Activated CD4-positive, alpha-beta T cell treated with anti-CD3 and anti-CD28 coated beads, Interleukin-2, Interleukin-4, amounts not matched to agents 100 ng/mL and 50 ng/mL, durations not matched to agents 16 hours and 8 hours (primary cell): ENCODE measurements at places on chromosomes 13 and 19.

GRCh38 chr13:40130871-40131636, 475.6 kb downstream of the COG6 start:
- no peak for DNase-seq

GRCh38 chr13:32976912-32977311, 39.3 kb upstream of the KL start:
- no peak for DNase-seq

DNA sequence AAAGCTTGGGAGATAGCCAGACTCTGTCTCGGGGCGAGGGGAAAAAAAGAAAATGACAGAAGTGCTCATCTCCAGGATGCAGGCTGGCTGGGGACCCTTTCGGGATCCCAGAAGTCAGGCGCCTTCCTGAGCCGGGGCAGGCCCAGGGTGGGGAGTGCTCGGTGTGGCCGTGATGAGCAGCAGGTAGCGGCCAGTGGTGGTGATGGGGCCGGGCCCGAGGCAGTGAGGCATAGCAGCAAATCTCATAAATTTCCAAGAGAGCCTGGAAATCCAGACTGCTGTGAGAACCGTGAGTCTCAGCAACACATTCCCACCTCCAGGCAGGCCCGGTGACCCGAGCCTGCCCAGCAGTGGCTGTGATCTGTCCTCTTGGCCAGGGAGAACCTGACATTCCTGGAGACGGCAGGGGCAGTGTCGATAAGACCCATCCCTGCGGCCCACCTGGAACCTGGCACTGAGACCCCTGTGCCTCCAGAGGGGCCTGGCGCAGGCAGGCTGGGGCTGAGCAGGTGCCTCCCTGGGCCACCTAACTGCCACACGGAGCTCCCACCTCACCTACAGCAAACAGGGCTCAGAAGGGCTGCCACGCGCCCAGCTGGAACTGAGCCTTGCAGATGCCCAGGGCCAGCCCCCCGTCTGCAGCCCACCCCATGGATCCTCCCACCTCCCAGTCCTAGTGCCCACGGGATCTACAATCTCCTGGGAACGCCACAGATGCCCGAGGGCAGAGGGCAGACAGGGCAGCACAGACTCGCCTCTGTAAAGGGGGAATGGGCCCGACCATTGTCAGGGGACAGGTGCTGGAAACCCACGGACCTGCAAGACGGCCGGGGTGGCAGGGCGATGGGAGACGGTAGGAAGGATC, 23.4 kb downstream of the IZUMO4 start:
- DNase-seq, result no peak

- DNase-seq, result no peak
Measured at GRCh38 chr19:14554382-14554812, 17.5 kb downstream of the NDUFB7 start.

- peak; percentile 16 for DNase-seq
Measured at GRCh38 chr13:30551189-30551588, 66.5 kb upstream of the USPL1 start.

DNA sequence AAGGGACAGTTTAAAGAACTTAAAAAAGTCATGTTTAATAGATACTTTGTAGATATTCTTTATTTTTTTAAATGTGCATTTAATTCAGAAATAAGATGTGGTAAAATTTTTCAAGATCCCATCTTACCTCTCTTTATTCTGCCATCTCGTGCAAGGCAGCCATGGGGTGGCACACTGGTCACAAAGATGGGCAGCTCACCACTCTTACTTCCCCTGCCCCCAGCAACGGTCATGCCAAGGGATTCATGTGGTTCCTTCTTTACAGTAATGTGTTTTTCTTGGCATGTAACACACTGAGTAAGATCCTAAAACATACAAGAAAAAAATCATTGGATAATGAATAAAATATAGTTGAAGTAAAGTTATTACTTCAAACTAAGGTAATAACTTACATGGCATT, 64.2 kb downstream of the LNX2 start:
- DNase-seq, result no peak

DNA sequence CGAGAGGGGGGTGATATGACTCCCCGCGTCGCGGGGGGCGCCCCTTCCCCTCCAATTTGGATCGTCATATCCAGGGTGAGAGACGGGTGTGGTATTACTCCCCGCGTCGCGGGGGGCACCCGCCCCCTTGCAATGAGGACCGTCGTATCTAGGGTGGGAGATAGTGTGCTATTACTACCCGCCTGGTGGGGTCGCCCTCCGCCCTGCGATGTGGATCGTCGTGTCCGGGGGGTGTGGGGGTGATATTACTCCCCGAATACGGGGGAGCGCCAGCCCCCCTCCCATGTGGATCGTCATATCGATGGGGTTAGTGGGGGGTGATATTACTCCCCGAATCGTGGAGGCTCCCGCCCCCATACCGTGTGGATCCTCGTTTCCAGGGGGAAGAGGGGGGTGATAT, 29.2 kb upstream of the RGCC start:
- no peak for DNase-seq

- DNase-seq, result no peak
Measured at GRCh38 chr13:97848886-97849285, 104.6 kb upstream of the IPO5 start.

DNA sequence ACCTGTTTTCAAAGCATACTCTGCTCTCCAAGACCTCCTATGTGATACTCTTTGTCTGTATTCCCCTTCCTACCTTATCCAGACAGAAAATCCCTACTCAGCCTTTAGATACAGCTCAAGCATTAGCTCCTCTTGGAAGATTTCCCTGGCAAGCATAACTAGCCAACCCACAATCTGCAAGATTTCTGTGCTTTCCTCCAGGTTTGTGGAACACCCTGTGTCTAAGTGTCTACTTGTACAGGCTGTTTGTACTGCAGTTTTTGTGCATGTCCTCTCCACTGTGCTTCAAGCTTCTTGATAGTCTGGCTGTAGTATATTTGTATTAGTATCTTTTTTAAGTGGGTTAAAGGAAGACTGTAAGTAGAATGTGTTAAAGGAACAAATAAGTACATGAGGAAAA, 203.7 kb downstream of the RFC3 start:
- no peak for DNase-seq

GRCh38 chr13:41941174-41941573, 19.7 kb downstream of the VWA8 start:
- DNase-seq, result no peak

DNA sequence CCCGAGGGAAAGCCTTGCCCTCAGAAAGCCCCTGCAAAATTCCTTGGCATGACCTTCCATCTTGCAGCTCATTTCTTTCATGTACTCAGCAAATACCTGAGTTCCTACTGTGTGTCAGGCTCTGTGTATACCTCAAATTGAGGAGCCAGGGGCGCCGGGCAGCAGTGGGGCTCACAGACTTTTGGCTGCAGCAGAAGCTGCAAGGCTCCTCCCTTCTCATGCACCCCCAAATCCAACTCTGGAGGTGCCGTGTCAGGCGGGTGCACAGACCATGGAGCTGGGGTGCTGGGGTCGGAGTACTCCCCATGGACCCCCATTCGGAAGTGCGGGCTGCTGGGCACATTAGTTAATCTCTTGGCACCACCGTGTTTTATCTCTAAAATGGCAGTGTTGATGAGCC, 72.3 kb downstream of the COL4A2 start:
- DNase-seq, result no peak

GRCh38 chr13:96710166-96710862, 284.0 kb downstream of the OXGR1 start:
- no peak for DNase-seq

- no peak for DNase-seq
Measured at GRCh38 chr13:41751734-41752445, 209.0 kb downstream of the VWA8 start.

GRCh38 chr19:40497214-40497613, 30.4 kb downstream of the SPTBN4 start:
- DNase-seq, result no peak

DNA sequence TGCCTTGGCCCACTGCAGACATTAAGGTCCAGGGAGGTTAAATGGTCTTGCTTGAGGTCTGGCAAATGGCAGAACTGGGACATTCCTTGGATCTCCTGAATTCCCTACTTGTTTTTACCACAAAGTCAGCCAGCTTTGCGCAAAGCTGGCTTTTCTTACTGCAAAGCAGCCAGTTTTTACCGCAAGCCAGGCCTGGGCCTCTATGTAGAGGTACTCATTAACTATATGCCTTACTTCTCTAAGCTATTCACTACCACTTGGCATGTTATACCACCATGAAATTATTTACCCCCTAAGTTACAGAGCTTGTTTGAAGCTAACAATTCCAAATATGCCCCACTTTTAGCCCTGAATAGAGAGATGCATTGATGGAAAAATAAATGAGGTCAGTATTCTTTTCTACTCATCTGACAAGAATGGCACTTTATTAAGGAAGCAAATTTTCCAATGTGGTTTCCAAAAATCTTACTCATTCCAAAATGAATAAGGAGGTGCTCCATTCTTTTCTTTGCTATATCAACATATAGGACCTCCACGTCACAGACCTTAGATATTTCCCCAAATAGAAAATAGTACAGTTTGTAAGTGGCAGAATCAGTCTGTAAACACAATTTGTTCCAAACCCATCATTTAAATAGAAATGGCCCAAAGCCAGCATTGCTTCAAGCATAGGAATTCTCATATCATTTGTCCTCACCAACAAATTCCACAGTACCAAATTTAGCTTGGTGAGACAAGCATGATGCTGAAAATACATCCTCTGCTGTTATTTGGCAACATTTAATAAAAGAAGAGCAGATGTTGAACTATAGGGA, 143.9 kb upstream of the TSC22D1 start:
- DNase-seq, result no peak

GRCh38 chr19:41303954-41304353, 6.0 kb upstream of the CCDC97 start:
- no peak for DNase-seq

GRCh38 chr13:73222627-73223305, 164.0 kb downstream of the KLF5 start:
- DNase-seq, result no peak

DNA sequence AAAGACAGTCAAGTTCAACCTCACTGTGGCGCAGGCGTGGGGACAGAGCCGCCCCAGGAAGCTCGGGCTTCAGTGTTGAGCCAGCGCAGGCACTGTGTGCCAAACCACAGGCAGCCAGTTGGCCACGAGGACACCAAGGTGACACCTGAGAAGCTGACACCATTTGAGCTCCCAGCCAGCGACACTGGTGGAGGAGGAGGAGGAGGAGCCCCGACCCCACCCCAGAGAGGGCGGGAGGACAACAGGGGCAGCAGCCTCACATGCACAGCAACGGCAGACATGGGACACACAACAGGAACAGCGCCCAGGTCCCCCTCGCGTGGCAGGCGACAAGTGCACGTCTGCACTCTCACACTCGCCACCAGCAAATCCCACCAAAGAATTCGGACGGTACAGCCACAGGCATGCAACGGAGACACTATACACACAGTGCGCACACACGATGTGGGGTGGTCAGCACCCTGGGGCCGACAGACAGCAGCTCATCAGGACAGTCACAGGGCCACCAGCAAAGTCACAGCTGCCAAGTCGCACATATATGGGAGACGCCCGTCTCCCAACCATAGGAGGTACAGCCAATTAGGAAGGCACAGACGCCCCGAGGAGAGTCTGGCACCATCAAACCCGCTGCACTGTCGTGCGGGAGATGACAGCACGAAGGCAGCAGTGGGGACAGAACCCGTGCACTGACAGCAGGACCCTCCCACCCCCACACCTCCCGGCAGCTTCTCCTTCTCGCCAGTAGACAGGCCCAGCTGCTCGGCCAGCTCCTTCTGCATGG, 3.4 kb downstream of the EIF3G start:
- DNase-seq, result no peak

GRCh38 chr19:12034198-12034597, 1.3 kb downstream of the ZNF433 start:
- DNase-seq, result no peak

DNA sequence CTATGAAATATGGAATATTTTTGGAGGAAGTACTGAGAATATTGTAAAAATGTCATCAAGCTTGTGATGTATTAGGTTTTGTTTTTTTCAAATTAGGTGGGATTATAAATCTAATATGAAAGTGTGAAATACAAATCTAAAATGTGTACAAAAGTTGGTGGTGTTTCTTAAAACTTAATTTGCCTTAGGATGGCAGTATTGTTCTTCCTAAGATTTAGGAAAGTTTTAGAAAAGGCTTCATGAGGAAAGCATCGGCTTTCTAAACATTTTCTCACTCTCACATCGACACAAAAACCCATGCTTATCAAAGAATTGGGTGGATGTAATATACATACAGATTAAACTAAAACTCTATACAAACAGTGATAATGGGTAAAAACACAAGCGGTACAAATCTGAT, 972.0 kb upstream of the PCDH20 start:
- DNase-seq, result no peak

GRCh38 chr13:73167028-73167820, 108.4 kb downstream of the KLF5 start:
- no peak for DNase-seq

DNA sequence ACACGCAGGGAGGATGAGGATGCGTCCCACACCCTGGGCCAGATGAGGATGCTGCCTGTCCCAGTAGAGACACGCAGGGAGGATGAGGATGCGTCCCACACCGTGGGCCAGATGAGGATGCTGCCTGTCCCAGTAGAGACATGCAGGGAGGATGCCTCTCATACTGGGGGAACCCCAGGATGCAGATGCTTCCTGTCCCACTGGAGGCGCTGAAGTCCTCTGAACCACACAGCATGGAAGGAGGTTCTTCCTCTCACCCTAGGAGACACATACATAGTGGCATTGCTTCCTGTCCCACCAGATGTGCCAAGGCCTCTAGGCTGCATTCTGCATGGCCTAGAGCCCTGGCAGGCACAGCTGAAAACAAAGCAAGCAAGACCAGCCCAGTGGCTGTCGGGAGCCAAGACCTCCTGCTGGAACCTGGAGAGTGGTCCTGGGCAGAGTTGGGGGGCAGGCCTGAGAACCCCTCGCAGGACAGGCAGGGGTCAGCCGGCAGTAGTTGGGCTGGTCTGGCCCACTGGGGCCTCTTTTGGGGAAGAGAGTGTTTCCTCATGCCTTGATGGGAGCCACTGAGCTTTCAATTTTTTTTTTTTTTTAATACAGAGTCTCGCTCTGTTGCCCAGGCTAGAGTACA, 4.3 kb downstream of the HPN start:
- peak; percentile 47 for DNase-seq

DNA sequence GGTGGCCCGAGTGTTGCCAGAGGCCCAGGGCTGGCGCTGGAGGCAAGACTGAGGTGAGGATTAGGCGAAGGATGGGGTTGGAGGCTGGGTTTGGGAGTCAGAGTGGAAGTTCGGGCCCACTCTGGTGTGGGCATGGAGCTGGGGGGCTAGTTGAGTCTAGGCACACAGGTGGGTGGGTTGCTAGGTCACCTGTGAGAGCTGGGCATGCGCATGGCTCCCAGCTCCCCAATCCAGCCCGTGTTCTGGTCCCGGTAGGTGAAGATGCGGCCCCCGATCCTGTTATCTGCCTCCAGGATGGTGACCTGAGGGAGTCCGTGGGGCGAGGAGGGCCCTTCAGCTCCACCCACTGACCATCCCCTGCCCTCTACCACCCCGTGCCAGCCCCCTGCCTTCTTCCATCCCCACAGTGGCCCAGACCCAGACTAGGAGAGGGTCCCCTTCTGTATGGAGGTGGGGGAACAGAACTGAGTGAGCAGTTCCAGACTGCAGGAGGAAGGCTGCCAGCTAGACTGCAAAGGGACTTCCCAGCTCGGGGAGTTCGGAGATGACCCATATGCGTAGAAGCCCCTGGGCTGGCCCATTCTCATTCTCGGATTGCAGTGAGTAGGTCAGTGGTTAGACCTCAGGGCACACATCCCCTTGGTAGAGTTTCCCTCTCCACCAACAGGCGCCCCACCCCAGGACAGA, 1.7 kb downstream of the IL4I1 start:
- DNase-seq, result peak; percentile 64
